NCI-H748 treated with DMSO at 0.1 percent for 48 hours (cell line): ENCODE measurements at places on chromosomes 6 and 20.

GRCh38 chr20:22385602-22386305 is 198.6 kb downstream of the FOXA2 start:
- peak; percentile 90 for DNase-seq

DNA sequence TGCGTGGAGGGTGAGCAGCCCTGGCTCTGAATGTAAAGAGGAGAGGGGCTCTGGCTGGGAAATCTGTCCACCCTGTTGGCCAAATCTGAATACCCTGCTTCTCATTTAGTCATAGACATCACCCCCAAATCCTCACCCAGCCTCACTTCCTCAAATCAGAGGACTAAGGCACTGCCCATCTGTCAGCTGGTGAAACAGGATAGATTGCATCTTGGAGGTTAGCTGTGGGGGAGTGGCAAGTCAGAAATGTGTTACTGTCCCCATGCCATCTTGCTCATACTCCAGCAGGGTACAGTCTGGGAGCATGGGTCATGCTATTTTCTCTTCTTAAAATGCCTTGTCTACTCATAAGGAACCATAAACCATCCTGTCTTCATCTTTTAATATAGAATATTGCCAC is 9.5 kb upstream of the DTNBP1 start:
- no peak for DNase-seq

- DNase-seq = no peak
Observed at GRCh38 chr6:108454356-108454755, 106.4 kb upstream of the FOXO3 start.

- no peak for DNase-seq
Observed at GRCh38 chr6:137980777-137981176, 113.7 kb downstream of the TNFAIP3 start.

DNA sequence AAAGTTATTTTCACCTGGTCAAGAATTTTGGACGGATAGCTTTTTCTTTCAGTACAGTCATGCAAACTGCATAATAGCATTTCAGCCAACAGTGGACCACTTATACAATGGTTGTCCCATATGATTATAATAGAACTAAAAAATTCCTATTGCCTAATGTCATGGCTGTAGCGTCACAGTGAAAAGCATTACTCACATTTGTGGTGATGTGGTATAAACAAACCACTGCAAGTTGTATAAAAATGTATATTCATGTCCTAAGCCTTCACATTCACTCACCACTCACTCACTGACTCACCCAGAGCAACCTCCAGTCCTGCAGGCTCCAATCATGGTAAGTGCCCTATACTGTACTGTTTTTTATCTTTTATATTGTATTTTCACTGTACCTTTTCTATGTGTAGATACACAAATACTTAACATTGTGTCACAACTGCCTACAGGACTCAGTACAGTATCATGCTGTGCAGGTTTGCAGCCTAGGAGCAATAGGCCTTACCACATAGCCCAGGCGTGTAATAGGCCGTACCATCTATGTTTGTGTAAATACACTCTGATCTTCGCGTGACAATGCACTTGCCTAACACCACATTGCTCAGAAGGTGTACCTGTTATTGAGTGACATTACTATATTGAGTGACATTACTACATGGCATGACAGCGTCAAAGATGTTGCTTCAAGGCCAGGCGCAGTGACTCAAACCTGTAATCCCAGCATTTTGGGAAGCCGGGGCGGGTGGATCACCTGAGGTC is 17.9 kb downstream of the ABHD12 start:
- no peak for DNase-seq

- no peak for DNase-seq
Observed at GRCh38 chr6:947235-947934, 254.4 kb upstream of the EXOC2 start.
